ENCODE measurements at places on chromosomes 7 and 10. TPM values are rescaled to one million over a fixed set of nuclear protein-coding genes. Genes with fewer than 3 reads are reported as not detected.

GIMAP4 gene
- total RNA-seq: not detected

ZNF804B gene
- total RNA-seq: not detected

LRRD1 gene
- total RNA-seq: not detected

ARHGEF5 gene
- 40.6 TPM for total RNA-seq

STN1 gene
- total RNA-seq: 41.2 TPM

SEM1 gene
- total RNA-seq: 126 TPM

PDE6C gene
- not detected for total RNA-seq

ZNF239 gene
- total RNA-seq: 0.70 TPM

SPDYE2 gene
- not detected for total RNA-seq

WNT2 gene
- not detected for total RNA-seq

RARRES2 gene
- total RNA-seq: not detected

PKD1L1 gene
- not detected for total RNA-seq

INMT gene
- total RNA-seq: 0.28 TPM

BLOC1S2 gene
- 76.9 TPM for total RNA-seq

SFTPA1 gene
- total RNA-seq: not detected

TET1 gene
- 0.85 TPM for total RNA-seq

IKZF1 gene
- not detected for total RNA-seq

PNLIPRP1 gene
- total RNA-seq: not detected

OR2A42 gene
- total RNA-seq: not detected

DRGX gene
- not detected for total RNA-seq

CLDN4 gene
- total RNA-seq: 126 TPM

TLL2 gene
- 0.09 TPM for total RNA-seq

ARHGAP22 gene
- 9.3 TPM for total RNA-seq

CLRN3 gene
- not detected for total RNA-seq

FZD8 gene
- 4.0 TPM for total RNA-seq

BRI3 gene
- 21.8 TPM for total RNA-seq

ZNF862 gene
- 11.9 TPM for total RNA-seq

ZNF727 gene
- total RNA-seq: not detected

RELN gene
- not detected for total RNA-seq

IFIT1B gene
- not detected for total RNA-seq

PCLO gene
- total RNA-seq: 3.1 TPM

All from airway epithelial cell (primary cell).